ENCODE measurements at places on chromosomes 1 and 21. TPM values are rescaled to one million over a fixed set of nuclear protein-coding genes. Genes with fewer than 3 reads are reported as not detected.

The TDRD10 gene
- not detected for total RNA-seq

The TRIM45 gene
- not detected for total RNA-seq

DNA sequence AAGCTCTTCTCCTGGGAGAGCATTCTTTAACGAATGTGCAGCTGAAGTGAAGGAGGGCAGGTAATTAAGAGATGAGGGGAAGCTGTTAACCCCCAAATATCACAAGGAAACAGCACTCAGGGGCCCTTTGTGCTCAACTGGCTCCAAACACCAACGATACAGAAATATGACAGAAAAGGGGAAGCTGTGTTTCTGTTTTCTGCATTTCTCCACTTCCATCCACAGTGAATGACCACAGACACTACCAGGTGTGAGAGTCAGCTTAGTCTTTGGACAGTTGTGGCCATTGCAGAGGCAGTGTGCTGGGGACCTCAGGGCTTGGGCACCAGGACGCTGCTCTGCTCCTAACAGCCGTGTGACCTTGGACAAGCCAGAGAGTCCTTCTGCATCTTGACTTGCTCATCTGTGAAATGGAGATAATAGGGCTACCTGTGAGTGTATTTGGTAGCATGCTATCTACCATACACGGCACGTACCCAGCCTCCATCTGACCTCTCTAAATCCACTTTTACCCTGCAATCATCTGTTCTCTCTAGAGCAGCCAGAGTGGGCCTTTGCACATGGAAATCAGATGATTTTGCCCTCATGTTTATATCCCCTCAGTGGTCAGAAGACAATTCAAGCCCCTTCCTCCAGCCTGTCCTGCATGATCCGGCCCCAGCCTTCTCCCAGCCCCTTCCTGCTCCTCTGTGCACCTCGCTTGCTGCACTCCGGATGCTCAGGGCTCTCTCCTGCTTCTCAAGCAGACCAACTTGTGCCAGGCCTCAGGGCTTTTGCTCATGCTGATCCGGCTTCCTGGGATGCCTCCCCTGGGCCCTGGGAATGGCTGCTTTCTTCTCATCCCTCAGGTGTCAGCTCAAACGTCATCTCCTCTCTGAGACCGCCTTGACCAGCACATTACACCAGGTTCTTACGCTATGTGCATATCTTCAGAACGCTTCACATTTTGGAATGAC lies 4.7 kb upstream of the TINAGL1 start:
- DNase-seq = peak; percentile 27

The GPR89A gene
- total RNA-seq = 36.4 TPM

DNA sequence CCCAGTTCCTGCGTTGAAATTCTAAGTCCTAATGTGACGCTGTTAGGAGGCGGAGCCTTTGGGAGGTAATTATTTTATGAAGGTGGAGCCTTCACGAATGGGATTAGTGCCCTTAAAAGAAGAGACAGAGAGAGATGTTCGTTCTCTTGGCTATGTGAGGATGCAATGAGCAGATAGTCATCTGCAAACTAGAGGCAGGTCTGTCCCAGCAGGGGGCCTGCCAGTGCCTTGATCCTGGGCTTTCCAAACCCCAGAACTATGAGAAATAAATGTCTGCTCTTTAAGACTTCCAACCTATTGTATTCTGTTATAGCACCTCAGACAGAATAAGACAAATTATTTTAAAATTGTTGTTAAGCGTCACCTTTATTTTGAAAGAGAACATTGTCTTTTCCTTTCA lies 123.1 kb upstream of the KCNJ6 start:
- DNase-seq = no peak

The ADORA1 gene
- not detected for total RNA-seq

The PADI1 gene
- total RNA-seq = not detected

- no peak for DNase-seq
Measured at GRCh38 chr1:221827307-221827642, 85.4 kb upstream of the DUSP10 start.

- no peak for DNase-seq
Measured at GRCh38 chr21:29555601-29556000, 256.9 kb downstream of the BACH1 start.

The C8B gene
- not detected for total RNA-seq

DNA sequence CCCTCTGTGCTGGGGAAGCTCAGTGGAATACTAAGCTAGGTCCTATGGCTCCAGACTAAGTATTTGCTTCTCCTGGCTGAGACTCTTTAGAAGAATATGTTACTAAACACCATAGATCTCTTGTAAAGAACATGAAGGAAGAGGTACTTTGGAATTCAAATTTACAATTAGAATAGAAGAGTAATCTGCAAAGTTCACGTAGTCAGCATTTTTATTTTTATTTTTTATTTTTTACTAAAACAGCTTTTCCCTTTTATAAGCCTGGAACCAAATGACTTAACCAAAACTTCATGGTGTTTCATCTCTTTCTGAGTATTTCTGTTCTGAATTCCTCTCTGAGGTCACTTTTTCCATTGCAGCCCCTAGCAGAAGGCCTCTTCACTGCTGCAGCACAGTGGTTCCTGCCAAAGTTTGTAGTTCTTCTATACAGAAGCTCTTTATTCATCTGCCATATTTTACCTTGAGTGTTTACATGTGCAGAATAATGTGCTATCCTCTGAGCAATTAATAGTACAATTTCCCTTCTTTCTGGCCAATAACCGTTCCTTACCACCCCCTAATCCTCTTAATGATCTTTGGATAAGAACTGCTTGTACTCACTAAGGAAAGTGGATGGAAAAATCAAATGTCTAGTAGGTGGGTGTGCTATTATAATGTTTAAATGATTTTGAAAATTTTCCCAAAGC lies 27.2 kb downstream of the TSEN15 start:
- no peak for DNase-seq

GRCh38 chr1:187275346-187275745 lies 446.6 kb downstream of the PLA2G4A start:
- no peak for DNase-seq

DNA sequence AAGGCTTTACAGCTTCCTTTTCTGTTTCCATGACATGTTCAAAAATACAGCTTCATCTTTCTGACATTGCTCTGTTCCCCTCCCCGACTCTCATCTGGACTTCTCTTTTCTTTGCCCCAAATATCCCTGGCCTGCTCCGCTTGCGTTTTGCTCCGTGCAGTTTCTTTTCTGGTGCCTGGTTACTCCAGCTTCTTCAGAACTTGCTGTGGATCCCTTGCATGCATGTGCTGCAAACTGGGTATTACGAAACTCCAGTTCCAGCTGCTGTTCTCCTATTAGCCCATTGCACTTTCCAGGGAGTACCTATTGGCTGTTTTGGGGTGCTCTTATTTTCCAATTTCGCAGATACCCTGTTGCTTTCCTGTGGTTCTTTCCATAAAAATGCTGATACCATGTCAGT lies 9.9 kb upstream of the NDC1 start:
- DNase-seq = no peak

- DNase-seq = no peak
Measured at GRCh38 chr1:78561856-78562255, 58.4 kb upstream of the IFI44L start.

The ERVH48-1 gene
- not detected for total RNA-seq

- no peak for DNase-seq
Measured at GRCh38 chr1:44108241-44108640, 10.4 kb upstream of the KLF17 start.

DNA sequence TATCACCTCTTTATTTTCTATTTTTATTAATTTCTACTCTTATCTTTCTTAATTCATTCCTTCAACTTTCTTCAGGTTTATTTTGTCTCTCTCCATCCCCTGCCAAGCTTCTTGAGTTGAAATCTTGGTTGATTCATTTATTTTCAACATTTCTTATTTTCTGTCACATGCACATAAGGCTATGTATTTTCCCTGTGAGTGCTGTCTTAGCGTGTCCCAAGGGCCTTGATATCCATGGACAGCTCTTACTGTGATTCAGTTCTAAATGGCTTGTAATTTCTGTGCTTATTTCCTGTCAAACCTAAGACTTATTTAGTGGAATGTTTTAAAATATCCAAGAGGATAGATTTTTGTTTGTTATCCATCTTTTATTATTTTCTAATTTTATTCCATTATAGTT lies 36.8 kb upstream of the SCAF4 start:
- no peak for DNase-seq

The CLDN19 gene
- not detected for total RNA-seq

GRCh38 chr1:214602764-214603657 lies at the start of gene CENPF:
CENPF (plus strand) TSS chr1:214603195; CDS start chr1:214613755, 10,560 bp downstream.
- DNase-seq = peak; percentile 97

DNA sequence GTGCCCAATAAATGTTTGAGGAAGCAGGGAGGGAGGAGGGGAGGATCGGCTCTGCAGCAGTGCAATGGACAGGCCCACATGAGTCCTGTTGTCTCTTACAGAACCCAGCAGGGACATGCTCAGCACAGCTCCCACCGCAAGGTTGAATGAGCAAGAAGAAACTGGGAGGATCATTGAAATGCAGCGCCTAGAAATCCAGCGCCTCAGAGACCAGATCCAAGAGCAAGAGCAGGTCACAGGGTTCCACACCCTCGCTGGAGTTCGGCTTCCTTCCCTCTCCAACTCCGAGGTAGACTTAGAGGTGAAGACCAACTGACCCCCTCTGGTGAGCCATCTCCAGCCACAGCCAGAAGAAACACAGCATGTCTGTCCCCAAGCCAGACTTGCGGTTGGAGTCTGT lies 15.9 kb upstream of the TMEM125 start:
- DNase-seq = no peak

GRCh38 chr1:3914331-3914851 lies 14.3 kb upstream of the C1orf174 start:
- no peak for DNase-seq

GRCh38 chr1:101820071-101820470 lies 176.7 kb downstream of the OLFM3 start:
- peak; percentile 10 for DNase-seq

DNA sequence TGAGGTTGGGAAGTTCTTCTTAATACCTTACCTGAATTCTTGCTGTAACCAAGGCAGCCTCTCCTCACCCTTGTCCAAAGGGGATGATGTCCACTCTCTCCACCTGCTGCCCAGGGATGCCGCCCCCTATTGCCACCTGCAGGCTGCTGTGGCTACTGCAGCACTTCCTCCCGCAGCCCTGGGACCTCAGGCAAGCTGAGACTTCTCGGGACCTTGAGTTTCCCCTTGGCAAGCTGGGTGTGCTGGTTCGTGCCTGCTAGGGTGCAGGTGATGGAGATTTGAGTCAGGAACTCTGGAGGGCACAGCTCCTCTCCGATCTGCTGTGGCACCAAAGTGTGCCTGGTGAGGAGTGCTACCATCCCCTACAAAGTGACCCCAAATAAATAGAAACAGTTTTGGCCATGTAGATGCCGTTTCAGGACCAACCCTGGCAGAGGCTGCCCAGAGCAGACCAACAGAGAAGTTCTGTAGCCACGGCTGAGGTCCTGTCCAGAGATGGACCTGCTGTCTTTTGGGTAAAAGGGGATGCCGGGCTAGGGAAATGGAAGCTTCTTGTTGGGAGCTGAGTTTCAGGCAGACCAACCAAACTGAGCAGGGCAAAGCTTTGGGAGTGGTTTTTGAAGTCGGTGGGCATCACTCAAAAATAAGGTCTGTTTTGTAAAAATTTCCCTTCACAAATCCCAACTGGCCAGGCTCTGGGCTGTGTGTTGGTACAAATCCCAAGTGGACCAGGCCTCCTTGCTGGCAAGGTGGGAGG lies 31.7 kb downstream of the RUNX3 start:
- peak; percentile 49 for DNase-seq

The SPATA1 gene
- total RNA-seq = 1.4 TPM

GRCh38 chr1:13583595-13583965 lies at the start of gene PDPN:
PDPN (plus strand) TSS chr1:13583832; CDS start chr1:13584034, 202 bp downstream.
- DNase-seq = no peak

DNA sequence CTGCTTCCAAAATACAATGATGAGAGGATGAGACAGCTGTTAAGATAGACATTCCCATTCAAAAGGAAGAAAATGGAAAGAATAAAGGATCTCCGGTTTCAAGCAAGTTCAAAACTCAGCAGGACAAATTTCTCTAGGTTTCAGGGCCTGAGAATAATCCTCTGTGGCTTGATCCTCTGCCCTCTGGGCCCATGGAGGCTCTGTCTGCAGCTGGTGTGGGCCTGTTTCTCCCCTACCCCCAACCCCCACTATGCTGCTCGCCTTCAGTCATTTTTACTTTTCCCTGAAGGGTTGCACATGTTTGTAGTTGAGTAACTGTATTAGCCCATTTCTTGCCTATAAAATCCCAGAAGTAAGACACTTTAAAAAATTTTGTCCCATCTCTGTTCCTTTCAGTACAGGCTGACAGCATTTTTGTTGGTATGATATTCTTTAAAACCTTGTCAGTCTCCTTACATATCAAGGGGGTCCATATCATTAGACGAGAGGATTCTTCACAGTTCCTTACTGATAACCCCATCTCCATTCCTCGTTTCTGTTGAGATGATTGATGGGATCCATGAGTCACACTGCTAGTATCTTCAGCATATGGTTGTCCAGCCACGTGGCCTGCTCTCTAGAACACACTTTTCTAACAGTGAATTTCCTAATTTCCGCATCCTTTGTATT lies 10.5 kb downstream of the ZMYM4 start:
- no peak for DNase-seq
